ENCODE measurements at places on chromosomes 1 and 21. TPM values are rescaled to one million over a fixed set of nuclear protein-coding genes. Genes with fewer than 3 reads are reported as not detected.
A peak's percentile ranks its signal among the peaks of the same experiment; 100 is the strongest.

GRCh38 chr1:24228311-24228710 is 41.2 kb upstream of the IFNLR1 start:
- H3K27ac ChIP-seq = no peak overlapping the region
- no peaks in the 10 kb centered on the region for H3K36me3 ChIP-seq

- no peak overlapping the region for H3K27ac ChIP-seq
- H3K36me3 ChIP-seq = no peaks in the 10 kb centered on the region
- H3K4me1 ChIP-seq = no peaks in the 10 kb centered on the region
- H3K27me3 ChIP-seq = no peaks in the 10 kb centered on the region
- H3K4me3 ChIP-seq = no peak overlapping the region
- DNase-seq = no peak
Measured at GRCh38 chr21:25467896-25468295, 139.4 kb downstream of the MRPL39 start.

- H3K4me3 ChIP-seq = no peak overlapping the region
- no peaks in the 10 kb centered on the region for H3K4me1 ChIP-seq
- no peaks in the 10 kb centered on the region for H3K27me3 ChIP-seq
- no peak for DNase-seq
- H3K27ac ChIP-seq = no peak overlapping the region
- H3K36me3 ChIP-seq = no peaks in the 10 kb centered on the region
Measured at GRCh38 chr1:14970799-14971141, 182.8 kb upstream of the TMEM51 start.

- H3K27ac ChIP-seq = no peak overlapping the region
- H3K4me1 ChIP-seq = no peaks in the 10 kb centered on the region
- H3K36me3 ChIP-seq = no peaks in the 10 kb centered on the region
- DNase-seq = no peak
- H3K27me3 ChIP-seq = no peaks in the 10 kb centered on the region
- no peak overlapping the region for H3K4me3 ChIP-seq
Measured at GRCh38 chr1:43266881-43267280, 2.9 kb upstream of the TMEM125 start.

DNA sequence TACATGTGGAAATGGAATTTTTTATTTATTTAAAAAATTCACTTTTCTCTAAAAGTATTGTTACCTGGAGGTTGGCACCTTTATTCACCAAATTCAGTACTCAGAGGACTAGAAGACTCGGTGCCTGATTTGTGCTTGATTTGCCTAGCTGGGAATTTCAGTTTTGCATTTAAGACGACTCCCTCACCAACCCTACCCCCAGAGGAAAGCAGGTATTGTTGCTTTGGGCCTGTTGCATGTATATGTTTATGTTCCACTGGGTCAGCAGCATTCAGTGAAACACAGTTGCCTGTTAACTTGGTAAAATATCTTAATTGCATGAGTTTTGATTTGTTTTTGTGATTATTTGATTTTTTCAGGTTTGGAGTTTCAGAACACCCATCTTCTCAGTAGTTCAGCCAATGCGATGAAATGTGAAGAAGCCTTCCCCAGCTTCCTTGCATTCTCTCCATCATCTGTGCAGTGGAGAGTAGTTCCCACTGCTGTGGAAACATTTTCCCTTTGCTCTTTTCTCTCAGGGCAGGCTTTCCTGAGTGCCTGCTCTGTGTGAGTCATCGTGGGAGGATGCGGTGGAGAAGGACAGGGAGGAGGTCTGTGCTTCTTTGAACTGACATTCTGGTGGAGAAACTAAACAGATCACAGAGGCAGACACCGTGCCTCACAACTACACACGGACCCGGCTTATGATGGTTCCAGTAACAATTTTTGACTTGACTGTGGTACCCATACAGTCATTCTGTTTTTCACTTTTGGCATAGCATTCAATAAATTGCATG is 6.4 kb downstream of the ADARB1 start:
- no peak overlapping the region for H3K27ac ChIP-seq
- no peak for DNase-seq
- no peaks in the 10 kb centered on the region for H3K36me3 ChIP-seq
- H3K4me1 ChIP-seq = peaks cover 6% of the 10 kb centered on the region

GRCh38 chr1:43454270-43455011 is 710 bp upstream of the HYI start:
- peak overlapping the region; percentile 96 for H3K27ac ChIP-seq
- DNase-seq = no peak
- peak overlapping the region; percentile 58 for H3K4me3 ChIP-seq
- no peaks in the 10 kb centered on the region for H3K36me3 ChIP-seq

DNA sequence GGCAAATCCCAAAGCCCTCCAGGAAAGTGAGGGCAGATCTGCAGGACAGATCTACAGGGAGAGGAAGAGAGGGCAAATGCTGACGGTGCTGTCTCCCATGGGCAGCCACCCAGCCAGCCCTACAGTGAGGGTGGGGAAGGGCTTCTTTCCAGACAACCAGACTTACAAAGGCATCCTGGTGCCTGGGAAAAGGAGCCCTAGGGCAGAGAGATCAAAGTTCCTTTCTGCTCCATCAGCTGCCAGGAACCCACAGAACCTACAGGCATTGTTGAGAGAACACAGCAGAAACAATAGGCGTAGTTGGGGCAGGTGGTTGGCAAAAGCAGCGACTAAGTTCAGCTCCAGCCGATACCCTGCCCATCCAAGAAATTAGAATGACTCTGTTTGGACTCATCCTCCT is 332.4 kb downstream of the KCNH1 start:
- H3K4me1 ChIP-seq = no peaks in the 10 kb centered on the region
- no peaks in the 10 kb centered on the region for H3K36me3 ChIP-seq
- H3K27ac ChIP-seq = no peak overlapping the region
- H3K27me3 ChIP-seq = no peaks in the 10 kb centered on the region
- no peak for DNase-seq

GRCh38 chr1:203628201-203629015 is 1.8 kb downstream of the ATP2B4 start:
- peak; percentile 45 for DNase-seq
- no peaks in the 10 kb centered on the region for H3K27me3 ChIP-seq
- H3K4me1 ChIP-seq = peaks cover 30% of the 10 kb centered on the region
- H3K36me3 ChIP-seq = no peaks in the 10 kb centered on the region
- peak overlapping the region; percentile 56 for H3K4me3 ChIP-seq

DNA sequence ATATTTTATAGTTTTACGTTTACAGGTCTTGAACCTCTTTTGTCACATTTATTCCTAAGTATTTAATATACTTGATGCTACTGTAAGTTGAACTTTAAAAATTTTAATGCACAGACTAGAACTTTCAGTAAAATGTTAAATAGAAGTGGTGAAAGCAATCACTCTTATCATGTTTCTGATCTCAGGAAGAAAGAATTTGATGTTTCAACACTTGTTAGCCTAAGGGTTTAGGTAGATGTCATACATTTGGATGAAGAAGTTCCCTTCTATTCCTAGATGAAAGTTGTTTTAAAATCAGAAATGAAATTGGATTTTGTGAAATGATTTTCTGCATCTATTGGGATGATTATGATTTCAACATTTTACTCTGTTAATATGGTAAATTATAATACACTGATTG is 63.6 kb upstream of the TTLL7 start:
- no peaks in the 10 kb centered on the region for H3K4me1 ChIP-seq
- H3K27ac ChIP-seq = no peak overlapping the region
- no peak for DNase-seq
- no peak overlapping the region for H3K4me3 ChIP-seq
- H3K36me3 ChIP-seq = no peaks in the 10 kb centered on the region

DNA sequence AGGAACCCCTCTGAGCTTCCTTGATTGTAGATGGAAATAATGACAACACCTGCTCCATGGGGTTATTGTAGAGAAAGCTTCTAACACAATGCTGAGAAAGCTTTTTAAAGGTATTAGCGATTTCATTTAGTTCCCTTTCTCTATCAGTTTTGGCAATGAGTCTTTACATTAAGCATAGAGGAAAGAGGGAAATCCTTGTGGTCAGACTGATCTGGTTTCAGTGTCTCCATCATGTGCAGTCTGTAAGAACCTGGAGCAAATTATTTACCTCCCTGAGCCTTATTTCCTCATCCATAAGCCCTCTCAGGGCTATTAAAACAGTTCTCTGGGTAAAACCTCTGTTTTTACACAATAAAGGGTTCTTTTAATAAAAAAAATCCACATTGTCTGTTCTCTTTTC is 87.5 kb downstream of the FGGY start:
- no peaks in the 10 kb centered on the region for H3K27me3 ChIP-seq
- no peak overlapping the region for H3K27ac ChIP-seq
- no peaks in the 10 kb centered on the region for H3K4me1 ChIP-seq
- H3K36me3 ChIP-seq = no peaks in the 10 kb centered on the region

- peaks cover 22% of the 10 kb centered on the region for H3K4me1 ChIP-seq
- H3K4me3 ChIP-seq = no peak overlapping the region
- H3K36me3 ChIP-seq = no peaks in the 10 kb centered on the region
- H3K27me3 ChIP-seq = no peaks in the 10 kb centered on the region
- peak overlapping the region; percentile 60 for H3K27ac ChIP-seq
- DNase-seq = no peak
Measured at GRCh38 chr1:12532405-12533315, 85.3 kb downstream of the DHRS3 start.

DNA sequence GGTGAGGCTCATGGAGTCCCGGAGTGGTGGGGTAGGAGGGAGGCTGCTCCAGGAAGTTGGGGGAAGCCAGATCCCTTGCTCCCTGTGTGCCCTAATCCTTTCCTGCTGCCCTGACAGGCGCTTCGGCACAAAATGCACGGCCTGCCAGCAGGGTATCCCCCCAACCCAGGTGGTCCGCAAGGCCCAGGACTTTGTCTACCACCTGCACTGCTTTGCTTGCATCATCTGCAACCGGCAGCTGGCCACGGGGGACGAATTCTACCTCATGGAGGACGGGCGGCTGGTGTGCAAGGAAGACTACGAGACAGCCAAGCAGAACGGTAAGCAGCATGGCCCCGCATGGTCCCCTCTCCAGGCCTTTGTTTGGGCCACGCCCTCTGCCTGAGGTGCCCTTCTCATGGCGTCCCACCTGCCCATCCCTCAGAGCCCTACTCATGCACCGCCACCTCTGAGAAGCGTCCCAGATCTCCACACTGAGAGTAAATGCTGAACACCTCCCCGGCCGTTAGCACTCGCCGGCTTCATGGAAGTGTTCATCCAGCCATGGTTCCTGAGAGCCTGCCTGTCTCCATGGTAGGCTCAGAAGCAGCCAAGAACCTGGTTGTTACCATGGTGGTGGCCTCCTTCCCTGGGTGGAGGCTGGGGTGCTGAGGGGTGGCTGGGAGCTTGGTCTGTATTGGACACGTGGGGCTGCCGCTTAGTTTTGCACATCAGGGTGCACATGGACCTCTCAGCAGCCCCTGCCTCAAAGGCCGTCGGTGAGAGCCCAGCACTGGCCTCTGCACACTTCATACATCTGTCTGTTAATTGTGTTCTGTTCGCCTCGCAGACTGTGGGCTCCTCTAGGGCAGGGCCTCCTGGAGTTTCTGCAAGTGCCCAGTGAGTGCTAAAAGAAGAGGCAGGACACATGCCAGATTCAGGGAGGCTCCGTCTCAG is 36.5 kb downstream of the LHX4 start:
- H3K4me1 ChIP-seq = no peaks in the 10 kb centered on the region
- H3K36me3 ChIP-seq = no peaks in the 10 kb centered on the region
- no peaks in the 10 kb centered on the region for H3K27me3 ChIP-seq
- DNase-seq = no peak
- no peak overlapping the region for H3K27ac ChIP-seq
- no peak overlapping the region for H3K4me3 ChIP-seq

GRCh38 chr1:56133522-56134472 is 445.6 kb downstream of the PLPP3 start:
- no peaks in the 10 kb centered on the region for H3K36me3 ChIP-seq
- H3K4me1 ChIP-seq = no peaks in the 10 kb centered on the region
- DNase-seq = no peak

DNA sequence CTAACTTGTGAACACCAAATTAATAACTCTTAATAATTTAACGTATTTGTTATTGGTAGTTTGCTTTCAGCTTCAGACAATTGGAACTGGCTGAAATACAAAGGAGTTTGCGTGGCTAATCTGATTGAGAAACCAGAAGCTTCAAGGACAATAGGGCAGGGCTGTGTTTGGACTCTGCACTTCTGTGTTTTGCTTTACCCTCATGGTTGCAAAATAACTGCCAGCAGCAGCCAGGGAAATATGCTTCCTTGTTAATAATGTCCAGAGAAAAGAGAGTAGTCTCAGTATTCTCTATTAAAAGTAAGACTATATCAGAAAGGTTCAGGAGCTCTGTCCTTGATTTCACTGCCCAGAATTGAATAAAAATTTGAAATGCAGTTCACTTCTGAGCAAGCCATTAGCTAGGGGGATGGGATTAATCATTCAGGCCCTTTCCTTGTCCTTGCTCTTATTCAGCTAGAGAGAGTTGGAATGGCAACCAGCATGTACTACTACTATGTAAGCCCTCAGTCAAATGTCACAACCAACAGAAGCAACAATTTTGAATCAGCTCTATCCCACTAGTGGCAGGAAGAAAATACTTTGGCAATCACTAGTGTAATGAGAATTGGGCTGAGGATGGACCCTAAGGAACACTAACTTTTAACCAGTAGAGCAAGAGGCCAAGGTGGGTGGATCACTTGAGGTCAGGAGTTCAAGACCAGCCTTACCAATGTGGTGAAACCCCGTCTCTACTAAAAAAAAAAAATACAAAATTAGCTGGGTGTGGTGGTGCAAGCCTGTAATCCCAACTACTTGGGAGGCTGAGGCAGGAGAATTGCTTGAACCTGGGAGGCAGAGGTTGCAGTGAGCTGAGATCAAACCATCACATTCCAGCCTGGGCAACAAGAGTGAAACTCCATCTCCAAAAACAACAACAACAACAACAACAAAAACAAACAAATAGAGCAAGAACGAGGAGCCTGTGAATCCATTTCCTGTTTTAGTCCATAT is 76.8 kb downstream of the POU2F1 start:
- no peak overlapping the region for H3K4me3 ChIP-seq
- no peak for DNase-seq
- no peak overlapping the region for H3K27ac ChIP-seq
- no peaks in the 10 kb centered on the region for H3K27me3 ChIP-seq

- H3K36me3 ChIP-seq = no peaks in the 10 kb centered on the region
- no peak overlapping the region for H3K27ac ChIP-seq
- peaks cover 2% of the 10 kb centered on the region for H3K4me1 ChIP-seq
- no peak overlapping the region for H3K4me3 ChIP-seq
- peaks cover 12% of the 10 kb centered on the region for H3K27me3 ChIP-seq
Measured at GRCh38 chr1:5740865-5741860, 251.1 kb downstream of the NPHP4 start.

- H3K36me3 ChIP-seq = no peaks in the 10 kb centered on the region
- H3K27ac ChIP-seq = no peak overlapping the region
- DNase-seq = no peak
- no peaks in the 10 kb centered on the region for H3K27me3 ChIP-seq
- no peak overlapping the region for H3K4me3 ChIP-seq
Measured at GRCh38 chr1:56189946-56190805, 389.2 kb downstream of the PLPP3 start.

Gene DSCAM
- not detected for total RNA-seq

Gene NPR1
- 0.36 TPM for total RNA-seq

Gene ERICH3
- total RNA-seq = not detected

Gene NPPB
- not detected for total RNA-seq

Gene C1orf94
- total RNA-seq = not detected

Gene DIPK1A
- total RNA-seq = 1.2 TPM

Gene SORT1
- 25.1 TPM for total RNA-seq

Gene LHX4
- total RNA-seq = 0.72 TPM

Gene LMX1A
- not detected for total RNA-seq

Gene S100A9
- total RNA-seq = 0.44 TPM

Gene OLIG2
- not detected for total RNA-seq

Gene GNL2
- 73.4 TPM for total RNA-seq

Data from Panc1 (cell line).